ENCODE measurements at places on chromosomes 7 and 10.
A peak's percentile ranks its signal among the peaks of the same experiment; 100 is the strongest.

- ATAC-seq = no peak
These were observed 85.4 kb upstream of the RHOBTB1 start for GRCh38 chr10:61029411-61029810.

DNA sequence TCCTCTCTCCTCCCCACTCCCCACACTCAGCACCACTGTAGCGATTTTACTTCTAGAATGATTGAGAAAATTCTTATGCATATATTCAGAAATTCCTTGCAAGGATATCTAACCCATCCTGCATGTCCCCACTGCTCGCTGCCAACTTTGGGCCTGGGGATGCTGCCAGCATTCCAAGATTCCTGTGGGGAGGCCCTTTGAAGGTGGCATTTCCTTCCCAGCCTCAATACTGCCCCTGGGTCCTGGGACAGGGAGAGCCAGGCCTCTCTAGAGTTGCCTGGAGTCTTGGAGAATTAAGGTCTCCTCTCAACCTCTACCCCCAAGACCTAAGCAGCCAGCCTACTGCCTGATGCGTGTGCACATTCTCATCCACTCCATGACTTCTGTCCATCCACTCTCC lies 303.5 kb downstream of the NEBL start:
- ATAC-seq = no peak

- peak; percentile 22 for ATAC-seq
These were observed 28.6 kb upstream of the NRP1 start for GRCh38 chr10:33363106-33363505.

- no peak for ATAC-seq
These were observed 3.6 kb upstream of the ZEB1 start for GRCh38 chr10:31315453-31315852.

- ATAC-seq = no peak
These were observed 69.7 kb downstream of the ZNF365 start for GRCh38 chr10:62443866-62444265.

GRCh38 chr7:111919631-111920179 lies 286.5 kb downstream of the DOCK4 start:
- no peak for ATAC-seq

DNA sequence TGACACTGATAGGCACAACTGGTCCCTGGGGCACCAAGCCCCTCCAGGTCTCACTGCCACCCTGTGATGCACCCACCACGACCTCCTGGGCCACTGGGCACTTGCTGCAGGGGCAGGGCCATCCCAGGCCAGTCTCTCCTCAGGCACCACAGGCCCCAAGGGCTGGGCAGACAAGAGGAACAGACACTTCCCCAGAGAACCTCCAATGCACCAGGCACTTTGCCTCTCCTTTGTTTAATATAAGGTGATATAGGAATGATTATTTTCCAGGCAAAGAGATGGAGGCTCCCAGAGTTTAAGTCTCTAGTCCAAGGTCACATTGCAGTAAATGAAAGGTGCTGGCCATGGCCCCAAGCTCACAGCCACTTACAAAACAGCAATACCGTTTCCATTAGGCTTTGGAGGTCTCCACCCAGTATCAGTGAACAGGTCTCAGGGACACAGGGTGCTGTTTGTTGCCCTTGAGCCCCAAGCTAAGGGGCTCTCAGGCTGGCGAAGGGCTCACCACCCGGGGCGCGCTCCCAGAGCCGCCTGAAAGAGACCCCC lies 4.5 kb downstream of the DEPP1 start:
- no peak for ATAC-seq
